NK-92 treated with Interleukin-12 subunit alpha and Interleukin-12 subunit beta, amount 100 ng/mL, for 24 hours (cell line): ENCODE measurements at places on chromosomes 3 and 15.
A peak's percentile ranks its signal among the peaks of the same experiment; 100 is the strongest.

DNA sequence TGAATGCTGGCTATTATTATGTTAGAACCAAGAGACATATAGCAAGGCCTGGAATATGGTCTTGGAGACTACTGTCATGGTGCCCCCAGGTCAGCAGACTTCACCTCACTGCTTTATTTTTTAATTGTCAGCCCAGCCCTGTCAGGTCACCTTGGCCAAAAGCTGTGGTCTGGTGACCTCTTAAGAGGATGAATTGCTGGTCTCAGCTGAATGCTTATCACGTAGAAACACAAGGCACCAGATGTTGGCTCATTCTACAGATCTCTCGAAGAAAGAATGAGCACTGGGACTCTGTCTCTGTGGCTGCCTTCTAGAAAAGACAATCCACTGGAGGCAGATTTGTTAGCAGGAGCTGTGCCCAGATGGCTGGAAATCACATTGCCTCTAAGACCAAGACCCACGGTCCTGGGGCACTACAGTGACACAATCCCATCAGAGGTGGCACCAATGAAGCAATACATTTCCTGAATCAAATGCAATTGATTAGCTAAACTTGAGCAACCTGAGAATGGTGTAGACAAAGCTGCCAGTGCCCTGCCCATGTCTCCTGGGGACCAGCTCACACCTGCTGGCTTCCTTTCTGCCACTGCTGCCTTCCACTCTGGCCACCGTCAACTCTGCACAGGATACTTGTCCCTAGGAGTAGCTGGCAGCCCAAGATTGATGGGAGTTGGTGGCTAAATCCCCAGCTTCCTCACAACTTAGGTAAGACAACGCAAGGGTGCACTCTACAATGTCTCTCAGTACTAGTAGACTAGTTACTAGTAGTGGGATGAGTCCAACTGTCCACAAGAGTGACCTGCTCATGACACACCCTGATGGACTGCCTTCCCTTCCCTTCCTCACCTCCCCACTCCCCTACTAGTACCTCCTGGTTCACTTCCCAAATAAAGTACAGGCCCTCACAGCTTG, 384.9 kb upstream of the PROK2 start:
- DNase-seq: no peak

GRCh38 chr15:37098468-37099318, 1.7 kb downstream of the MEIS2 start:
- DNase-seq: no peak

- DNase-seq: no peak
These were observed 29.9 kb downstream of the SPG11 start for GRCh38 chr15:44633603-44634002.

DNA sequence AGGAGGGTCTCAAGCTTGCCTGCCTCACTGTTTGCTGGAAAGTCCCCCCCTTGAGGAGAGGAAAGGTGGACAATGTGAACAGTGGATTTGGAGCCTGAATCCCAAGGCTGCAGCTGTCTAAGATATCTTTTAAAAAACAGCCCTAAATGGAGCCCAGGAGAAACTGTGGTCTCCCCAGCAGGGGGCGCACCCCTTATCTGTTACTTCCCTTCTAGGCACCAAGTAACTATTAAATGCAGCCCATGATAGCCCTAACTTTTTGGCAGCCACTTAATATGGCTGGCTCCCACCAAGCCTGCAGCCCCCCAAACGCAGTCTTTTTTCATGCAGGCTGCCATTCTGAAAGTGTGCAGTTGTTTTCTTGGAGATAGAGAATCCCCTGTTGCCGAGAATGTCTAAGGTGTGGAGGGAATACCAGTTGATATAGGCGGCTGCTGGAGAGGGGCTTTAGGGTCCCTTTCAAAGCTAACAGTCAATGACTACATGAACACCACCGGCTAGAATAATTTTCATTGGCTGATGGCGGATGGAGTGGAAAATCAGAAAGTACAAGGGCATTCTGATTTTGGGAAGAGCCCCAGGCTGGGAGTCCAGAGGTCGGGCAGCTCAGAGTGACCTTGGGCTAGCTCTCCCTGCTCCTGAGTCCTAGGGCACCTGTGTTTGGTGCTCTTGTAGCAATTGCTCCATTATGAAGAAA, 1.3 kb downstream of the RHCG start:
- no peak for DNase-seq

- no peak for DNase-seq
These were observed 66.8 kb upstream of the RASGRP1 start for GRCh38 chr15:38631119-38632075.

GRCh38 chr15:31283043-31283442, 43.6 kb upstream of the KLF13 start:
- DNase-seq: no peak

GRCh38 chr3:154143873-154144272, 22.7 kb downstream of the ARHGEF26 start:
- no peak for DNase-seq

DNA sequence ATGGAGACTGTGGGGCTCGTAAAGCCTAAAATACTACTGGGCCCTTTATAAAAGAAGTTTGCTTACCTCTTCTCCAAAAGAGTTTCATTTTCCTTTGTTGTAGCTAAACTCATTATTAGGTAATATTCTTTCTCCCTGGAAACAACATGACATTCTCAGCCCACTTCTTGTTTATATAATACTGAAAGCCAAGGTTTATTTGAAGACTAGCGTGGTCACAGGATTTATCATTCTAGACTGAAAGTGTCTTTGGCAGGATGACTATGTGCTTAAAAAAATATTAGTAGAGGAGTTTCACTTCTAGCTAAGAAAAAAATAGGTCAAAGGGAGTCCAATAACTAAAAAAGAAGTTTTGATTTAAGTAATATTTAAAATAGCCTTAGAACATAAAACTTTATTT, 1085.2 kb upstream of the CADM2 start:
- DNase-seq: no peak

- DNase-seq: no peak
These were observed 953.8 kb downstream of the IGSF11 start for GRCh38 chr3:118080889-118081288.

- DNase-seq: no peak
These were observed 902 bp downstream of the CMTM6 start for GRCh38 chr3:32501783-32502117.

DNA sequence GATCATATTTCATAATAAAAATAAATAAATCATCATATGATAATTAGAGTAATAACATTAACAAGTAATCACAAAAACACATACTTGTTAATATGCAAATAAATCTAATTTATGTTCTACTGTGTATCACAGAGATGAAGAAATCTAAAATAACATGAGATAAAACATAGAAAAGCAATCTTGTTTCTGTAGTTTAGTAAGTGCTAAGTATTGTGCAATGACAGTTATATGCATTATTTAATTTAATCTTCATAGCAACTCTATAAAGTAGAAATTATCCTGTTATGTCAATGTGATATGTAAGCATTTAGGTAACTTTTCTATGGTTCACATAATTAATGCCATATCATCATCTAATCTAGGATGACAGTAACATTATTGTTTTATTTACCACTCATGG, 108.2 kb upstream of the KCNMB2 start:
- DNase-seq: no peak

GRCh38 chr3:175940881-175941280, 1081.7 kb downstream of the NAALADL2 start:
- no peak for DNase-seq

- no peak for DNase-seq
These were observed 24.3 kb downstream of the CYP8B1 start for GRCh38 chr3:42851228-42851834.

GRCh38 chr3:50427217-50427616, 67.9 kb upstream of the TMEM115 start:
- DNase-seq: no peak

DNA sequence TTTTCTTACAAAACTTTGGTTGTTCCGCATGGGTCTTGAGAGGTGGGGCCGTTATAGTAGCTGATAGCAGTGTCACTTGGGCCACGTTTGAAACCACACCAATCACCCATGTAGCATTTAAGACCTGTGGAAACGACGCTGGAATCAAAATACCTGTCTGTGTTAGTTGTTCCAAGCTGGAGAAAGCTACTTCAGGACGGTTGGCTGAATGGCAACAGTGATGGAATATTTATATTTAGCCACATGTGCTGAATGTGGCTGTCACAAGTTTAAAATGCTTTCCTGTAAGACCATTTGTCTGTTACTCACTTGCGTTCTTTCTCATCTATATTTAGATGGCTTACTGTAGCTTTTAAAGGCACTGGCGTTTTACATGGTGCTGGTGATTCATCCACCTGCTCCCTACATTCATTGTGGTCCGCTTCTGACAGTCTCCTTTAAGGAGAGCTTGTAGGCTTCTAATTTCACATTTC, 1.4 kb downstream of the DNAJA4 start:
- no peak for DNase-seq

- peak; percentile 81 for DNase-seq
These were observed 303.1 kb downstream of the RPLP1 start for GRCh38 chr15:69755551-69756310.

DNA sequence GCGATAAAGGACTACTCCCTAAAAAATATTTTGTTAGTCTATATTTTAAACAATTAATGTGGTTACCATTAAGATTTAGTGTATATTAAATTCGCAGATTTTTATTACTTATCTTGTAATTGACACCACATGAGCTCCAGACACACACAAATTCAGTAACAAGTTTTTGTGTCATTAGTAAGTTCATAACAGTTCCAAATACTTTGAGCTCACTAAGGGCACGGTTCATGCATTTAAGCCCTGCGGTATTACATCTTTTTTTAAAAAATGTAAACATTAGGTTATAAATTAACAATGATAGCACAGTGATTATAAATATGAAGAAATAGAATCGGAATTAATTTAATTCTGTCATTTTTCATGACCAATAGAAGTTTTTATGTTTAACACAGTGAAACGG, 317.3 kb downstream of the ZNF385D start:
- DNase-seq: no peak

DNA sequence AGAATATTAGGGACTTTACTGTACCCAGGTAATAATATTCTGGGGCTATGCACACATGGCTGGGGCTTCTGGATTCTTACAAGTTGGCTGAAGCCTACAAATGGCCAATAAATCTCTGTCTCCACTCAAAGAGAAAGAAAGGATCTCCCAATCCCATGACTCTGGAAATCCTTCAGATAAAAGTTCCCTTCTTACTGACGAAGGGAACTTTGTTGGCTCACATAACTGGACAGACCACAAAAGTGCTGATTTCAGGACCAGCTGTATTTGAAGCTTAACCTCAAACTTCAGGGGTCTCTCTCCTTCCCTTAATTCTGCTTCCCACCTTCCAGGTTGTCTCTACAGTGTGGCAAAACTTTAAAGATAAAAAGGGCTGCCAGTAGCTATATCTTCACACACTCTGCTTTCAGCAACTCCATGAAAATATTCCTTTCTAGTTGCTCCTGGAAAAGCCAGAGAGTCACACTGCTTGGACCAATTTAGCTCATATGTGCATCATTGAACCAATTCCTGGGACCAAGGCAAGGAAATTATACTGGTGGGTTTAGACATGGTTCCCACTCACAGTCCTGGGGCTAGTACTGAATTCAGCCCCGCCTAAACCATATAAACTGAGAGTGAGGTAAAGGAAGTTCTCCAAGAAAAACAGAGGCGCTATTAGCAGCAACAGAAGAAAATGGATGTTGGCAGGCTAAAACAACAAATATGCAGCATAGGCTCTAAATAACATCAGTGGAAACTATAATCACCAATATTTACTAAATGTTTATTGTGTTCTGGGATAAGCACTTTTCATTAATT, 290.0 kb upstream of the GADL1 start:
- DNase-seq: no peak

- peak; percentile 40 for DNase-seq
These were observed 3.3 kb downstream of the FETUB start for GRCh38 chr3:186643493-186643892.

- DNase-seq: no peak
These were observed 57.1 kb downstream of the ADAMTS17 start for GRCh38 chr15:100284701-100285100.

DNA sequence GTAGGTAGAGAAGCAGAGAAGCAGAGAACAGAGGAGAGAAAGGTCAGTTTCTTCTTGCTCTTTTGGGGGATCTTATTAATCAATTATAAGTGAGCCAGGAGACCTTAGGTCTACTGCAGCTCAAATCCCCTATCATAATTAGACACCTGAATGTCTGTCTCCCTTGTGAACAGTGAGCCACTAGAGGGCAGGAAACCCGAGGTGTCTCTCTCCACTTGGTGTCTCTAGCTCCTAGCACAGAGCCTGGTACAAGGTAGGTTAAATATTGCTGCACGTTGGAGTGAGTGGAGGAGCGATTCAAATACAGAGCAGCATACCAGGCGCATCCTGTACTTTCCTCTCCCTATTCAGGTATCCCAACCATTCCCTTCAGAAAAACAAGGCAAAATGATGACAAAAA, 2.0 kb upstream of the ST8SIA2 start:
- DNase-seq: no peak

- no peak for DNase-seq
These were observed 6.7 kb upstream of the VGLL4 start for GRCh38 chr3:11650391-11650790.

DNA sequence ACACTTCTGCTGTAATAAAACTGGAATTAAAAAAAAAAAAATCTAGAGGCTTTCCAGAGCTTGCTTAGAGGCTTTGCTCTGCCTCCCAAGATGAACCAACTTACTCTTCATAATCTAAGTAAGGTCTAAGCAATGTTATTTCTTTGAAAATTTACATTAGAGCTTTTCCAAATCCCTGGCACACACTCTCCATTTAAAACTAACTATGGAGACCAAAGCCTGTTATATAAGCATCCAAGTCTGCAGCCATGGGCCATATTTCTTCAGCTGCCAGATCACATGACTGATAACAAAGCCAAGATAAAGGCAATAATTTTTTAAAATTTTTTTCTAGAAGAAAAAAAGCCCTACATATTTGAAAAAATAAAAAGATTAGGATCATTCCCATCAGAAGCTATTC, 55.0 kb upstream of the ARHGEF3 start:
- no peak for DNase-seq

GRCh38 chr3:50269977-50270413, 1.0 kb downstream of the SEMA3B start:
- DNase-seq: no peak

GRCh38 chr15:79332824-79333510, 22.1 kb downstream of the TMED3 start:
- no peak for DNase-seq

DNA sequence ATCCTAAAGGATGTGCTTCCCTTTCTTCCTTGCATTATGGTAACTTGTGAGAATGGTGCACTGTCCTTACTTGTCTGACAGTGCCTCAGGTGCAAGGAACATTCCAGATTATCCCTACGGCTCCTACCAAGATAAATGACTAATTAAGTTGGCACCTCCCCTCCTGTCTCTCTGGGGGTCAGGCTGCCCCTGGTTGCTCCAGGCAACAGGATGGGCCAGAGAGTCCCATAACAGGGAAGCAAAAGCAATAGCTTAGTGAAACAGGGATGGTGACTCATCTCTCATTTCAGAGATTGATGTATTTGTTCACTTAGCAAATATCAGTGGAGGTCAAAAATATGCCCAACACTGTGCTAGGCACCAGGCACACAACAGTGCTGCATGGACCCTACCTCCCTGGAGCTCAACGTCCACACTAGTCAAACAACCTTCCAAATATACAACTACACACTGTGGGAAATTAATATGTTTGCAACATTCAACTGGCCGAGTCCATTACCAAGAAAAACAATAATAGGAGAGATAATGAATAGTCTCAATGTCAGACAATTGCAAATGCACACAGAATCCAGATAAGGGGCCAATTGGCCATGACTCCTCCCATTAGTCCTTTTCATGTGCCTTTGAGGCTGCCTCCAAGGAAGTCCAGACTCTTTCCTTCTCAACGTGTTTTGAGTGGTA, 249.0 kb downstream of the TLE3 start:
- no peak for DNase-seq
